Panc1 (cell line): ENCODE measurements at places on chromosomes 16 and 17.

- DNase-seq, result no peak
These were observed 27.5 kb downstream of the ZCCHC14 start for GRCh38 chr16:87465306-87465705.

- DNase-seq, result no peak
These were observed 7.5 kb upstream of the CSNK2A2 start for GRCh38 chr16:58205276-58206036.

DNA sequence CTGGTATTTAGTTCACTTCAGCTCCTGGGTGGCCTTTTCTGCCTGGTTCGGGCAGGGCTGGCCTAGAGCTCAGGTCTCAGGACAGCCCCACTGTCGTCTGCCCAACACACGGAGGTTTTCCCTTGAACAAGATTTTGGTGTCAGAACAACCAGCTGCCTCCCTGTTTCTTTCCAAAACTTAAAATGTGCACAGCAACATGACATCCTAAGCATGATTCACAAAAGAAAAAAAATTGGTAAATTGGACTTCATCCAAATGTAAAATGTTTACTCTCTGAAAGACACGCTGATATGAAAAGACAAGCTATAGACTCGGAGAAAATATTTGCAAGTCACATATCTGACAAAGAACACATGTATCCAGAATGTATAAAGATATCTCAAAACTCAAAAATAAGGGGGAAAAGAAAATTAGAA is 197.8 kb upstream of the CHMP6 start:
- no peak for DNase-seq

DNA sequence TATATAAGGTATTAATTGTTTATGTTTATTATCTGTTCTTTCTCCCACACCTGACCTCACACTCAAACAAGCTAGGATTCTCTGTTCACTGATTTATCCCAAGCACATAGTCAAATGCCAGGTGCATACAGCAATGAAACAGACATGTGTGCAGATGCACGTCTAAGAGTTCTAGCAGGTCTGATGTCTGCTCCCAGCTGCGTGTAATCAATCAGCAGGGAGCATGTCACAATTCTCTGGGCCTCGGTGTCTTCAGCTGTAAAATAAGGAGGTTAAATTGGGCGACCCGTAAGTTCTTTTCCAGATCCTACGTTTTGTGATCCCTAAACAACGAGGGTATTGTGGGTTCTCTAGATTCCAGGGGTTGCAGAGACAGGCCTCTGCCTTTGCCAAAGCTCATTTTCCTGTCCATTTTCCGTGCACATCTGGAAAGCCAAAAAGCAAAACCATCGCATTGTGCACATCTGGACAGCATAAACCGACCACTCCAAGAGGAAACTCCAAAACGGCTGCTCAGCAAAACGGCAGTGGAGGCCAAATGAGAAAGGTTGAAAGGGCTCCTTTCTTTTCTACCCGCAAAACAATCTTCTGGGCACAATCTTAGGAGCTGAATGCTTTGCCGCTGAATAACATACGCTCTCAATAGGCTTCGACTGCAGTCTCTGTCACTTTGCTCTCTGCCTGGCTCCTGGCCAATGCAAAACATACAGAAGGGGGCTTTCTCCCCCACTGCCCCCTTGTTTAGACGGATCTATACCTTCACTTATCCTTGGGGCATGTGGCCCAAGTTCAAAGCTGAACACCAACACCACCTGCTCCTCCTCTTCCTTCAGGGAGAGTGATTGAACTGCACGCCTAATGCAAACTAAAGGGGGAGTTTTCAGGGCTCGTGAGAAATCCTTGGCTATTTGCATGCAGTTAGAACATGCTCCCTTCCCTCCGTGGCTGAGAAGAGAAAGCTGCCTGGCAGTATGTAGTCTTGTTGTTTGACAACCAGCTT is 426.3 kb downstream of the SLC39A11 start:
- DNase-seq, result no peak

DNA sequence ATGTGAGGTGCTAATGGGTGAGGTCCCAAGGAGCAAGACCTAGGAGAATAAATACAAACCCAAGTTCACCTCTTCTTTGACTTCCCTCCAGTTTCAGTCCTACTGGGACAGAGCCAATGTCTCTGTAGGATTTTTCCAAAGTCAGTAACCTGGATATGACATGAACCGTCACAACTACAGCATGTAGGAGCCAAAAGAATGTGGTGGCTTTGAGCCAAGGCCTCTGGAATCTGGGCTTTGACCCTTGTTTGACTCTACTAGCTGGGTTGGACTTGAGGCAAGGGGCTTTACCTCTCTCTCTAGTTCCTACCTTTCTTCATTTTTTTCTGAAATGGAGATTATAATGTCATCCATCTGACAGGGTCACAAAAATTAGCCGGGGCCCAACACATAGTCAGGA is 91.4 kb downstream of the CACNG3 start:
- DNase-seq, result no peak

GRCh38 chr17:57766318-57766943 is 21.3 kb upstream of the CCDC182 start:
- DNase-seq, result no peak

DNA sequence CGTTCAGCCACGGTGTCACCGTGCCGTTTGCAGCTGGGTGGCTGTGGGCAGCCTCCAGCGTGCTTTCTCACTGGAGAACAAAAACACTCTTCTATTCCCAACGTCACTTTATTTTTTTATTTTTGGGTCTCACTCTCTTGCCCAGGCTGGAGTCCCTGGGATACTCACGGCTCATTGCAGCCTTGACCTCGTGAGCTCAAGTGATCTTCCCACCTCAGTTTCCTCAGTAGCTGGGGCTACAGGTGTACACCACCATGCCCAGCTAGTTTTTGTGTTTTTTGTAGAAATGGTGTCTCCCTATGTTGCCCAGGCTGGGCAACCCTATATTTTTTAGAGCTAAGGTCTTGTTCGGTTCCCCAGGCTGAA is 34.4 kb upstream of the ZC3H18 start:
- DNase-seq, result no peak

- DNase-seq, result no peak
These were observed 103.8 kb downstream of the TRIM37 start for GRCh38 chr17:59002848-59003247.

GRCh38 chr16:9437115-9437514 is 345.7 kb downstream of the HAPSTR1 start:
- DNase-seq, result no peak

- no peak for DNase-seq
These were observed 6.9 kb upstream of the STH start for GRCh38 chr17:45992175-45992574.

DNA sequence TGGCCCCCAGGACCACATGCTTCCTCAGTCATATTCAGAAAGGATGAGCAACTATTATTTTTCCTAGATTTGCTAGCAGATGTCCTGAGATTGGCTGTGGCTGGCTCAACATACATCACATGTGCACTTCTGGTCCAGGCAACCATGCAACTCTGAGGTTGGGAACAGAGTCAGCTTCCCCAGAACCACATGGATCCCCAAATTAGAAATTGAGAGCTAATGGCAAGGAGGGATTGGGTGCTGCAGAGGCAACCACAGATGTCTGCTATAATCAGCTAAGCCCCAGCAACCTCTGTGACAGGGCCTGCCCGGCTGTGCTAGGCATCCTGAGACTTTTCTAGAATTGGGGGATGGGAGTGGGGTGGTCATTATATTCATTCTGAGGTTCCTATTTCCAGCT is 33.8 kb upstream of the CLEC18A start:
- no peak for DNase-seq

- DNase-seq, result no peak
These were observed 48.7 kb upstream of the GINS3 start for GRCh38 chr16:58343562-58343961.

- no peak for DNase-seq
These were observed 4.3 kb upstream of the STAT5A start for GRCh38 chr17:42284024-42284369.

DNA sequence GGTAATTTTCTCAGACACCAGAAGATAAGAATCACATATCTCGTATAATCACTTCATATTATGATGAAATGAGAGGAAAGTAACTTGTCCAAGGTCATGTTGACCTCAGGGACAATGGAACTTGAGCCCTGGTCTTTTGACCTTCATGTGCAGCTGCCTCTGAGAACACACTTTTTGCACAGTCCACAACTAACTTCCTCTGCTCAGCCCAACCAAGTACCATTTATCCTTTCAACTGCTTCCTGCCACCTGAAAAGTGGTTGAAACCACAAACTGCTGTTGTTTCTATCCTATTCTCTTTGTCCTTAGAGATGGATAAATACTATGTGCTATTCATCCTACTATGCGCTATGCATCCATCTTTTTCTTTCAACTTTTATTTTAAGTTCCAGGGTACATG is 2.3 kb upstream of the CCL1 start:
- DNase-seq, result no peak

DNA sequence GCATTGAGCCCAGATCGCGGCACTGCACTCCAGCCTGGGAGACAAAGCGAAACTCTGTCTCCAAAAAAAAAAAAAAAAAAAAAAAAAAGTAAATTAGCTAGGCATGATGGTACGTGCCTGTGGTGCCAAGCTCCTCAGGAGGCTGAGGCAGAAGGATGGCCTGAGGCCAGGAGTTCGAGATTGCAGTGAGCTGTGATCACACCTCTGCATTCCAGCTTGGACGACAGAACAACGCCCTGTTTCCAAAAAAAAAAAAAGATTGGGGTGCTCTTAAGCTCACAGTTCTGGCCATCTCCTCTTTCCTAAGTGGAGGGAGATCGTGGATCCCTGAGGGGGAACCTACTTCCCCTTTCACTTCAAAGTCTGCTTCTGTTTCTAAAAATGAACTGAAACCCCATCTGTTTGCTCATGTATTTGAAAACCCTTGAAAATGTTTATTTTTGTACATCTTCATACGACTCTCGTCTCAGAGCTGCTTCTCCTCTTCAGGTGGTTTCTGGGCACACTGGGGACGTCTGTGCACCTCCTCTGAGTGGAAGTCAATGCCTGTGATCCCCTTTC is 138.8 kb downstream of the PRKCA start:
- no peak for DNase-seq

DNA sequence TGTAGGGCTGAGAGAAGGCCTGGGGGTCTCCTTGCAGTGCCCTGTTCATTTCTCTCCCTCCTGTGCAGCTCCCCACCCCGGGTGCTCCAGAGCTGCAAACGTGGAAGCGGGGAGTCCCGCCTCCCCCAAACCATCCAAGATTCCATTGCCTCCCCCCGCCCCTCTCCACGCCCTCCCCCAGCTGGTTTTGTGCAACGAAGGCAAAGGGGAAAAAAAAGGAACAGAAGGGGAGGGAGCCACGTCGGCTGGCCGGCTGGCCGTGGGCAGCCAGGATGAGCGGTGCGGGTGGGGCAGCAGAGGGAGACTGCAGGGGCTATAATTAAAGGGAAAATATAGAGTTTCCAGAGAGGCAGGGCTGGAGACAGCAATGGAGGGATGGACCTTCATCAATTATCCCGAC is 1.7 kb upstream of the COL1A1 start:
- DNase-seq, result no peak

DNA sequence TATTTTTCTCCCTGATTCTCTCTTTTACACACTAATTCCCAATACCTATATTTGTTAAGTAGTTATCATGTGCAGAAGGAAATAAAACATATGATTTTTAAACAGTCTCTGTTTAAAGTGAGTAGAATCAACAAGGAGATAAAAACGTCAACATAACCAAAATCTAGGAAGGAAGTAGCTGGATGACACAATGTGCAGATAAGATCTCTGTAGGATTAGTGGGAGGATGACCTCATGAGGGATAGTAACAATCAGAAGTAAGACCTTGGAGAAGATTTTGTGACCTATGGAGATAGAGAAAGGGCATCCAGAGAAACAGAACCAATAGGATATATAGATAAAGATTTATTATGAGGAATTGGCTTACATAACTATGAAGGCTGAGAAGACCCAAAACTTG is 262.6 kb upstream of the CDH11 start:
- no peak for DNase-seq

DNA sequence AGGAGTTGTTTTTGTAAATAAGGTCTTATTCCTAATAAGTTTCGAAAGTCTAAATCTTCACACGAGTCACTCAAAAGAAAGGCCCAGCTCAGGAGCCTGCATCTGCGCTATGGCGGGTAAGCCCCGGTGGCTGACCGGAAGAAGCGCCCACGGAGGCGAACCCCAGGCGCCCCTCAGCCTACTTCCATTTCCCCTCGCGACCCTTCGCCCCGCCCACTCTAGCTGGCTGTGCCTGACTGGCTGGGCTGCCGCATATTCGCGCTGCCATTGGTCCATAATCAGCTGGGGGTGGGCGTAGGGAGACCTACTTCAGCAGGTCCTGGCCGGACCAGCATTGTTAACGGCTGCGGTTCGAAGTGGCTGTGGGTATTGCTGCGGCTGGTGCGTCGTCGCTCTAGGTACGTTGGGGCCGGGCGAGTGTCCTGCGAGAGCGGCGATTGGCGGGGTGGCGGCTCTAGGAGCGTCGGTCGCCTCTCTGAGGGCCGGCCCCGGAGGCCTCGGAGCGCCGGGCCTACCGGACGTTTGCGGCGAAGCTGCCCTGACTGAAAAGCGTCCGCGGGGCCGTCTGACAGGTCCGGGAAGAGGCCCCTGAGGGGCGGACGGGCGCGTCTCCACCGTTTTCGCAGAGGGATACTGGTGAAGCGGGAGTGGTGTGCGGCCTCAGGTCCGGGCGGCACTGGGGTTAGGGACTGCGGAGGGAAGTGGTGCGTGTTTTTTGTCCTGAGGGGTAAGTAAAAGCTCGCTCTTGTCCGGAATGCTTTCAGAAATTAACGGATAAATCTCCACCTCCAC is at the start of gene ATF7IP2:
ATF7IP2 (plus strand) TSS at position 337 of the 792 bp plus-strand sequence. CDS start 44,560 bp downstream, outside the sequence.
- peak; percentile 80 for DNase-seq

DNA sequence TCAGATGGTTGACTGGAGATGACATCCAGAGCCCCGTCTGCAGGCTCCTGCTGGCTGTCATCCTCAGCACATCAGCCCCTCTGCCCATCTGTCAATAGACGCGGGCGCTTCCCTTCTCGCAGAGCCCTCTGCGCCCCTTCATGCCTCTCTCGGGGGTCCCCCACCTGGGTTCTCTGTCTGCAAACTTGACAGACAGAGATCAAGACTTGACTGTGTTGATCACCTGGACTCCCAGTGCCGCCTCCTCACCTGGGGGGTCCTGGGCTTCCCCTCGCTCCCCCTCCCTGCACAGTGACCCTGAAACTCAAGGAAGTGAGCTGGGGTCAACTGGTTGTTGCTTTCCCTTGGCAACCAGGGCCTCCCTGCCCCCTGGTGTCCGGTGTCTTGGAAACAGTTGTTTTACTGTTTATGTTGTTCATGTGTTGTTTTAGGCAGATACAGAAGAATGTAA is 31.9 kb downstream of the RNF213 start:
- no peak for DNase-seq

- DNase-seq, result no peak
These were observed 8.9 kb upstream of the ITGB3 start for GRCh38 chr17:47244697-47245096.

DNA sequence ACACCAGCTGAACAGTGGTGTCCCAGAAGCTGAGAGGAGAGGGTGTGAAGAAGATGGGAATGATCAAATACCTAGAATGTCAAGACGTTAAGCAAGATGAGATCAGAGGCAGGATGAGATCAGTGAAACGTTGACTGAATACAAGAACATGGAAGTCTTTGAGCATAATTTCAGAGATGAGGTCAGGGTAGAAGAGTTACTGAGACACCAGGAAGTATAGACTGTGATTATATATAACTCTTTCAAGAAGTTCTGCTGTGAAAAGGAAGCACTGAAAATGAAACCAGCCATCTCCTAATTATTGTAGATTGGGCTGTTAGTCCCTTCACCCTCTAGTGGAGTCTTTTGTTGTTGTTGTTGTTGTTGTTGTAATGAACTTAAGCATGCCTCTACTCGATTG is 9.1 kb downstream of the SHCBP1 start:
- DNase-seq, result no peak
